Epithelial cell of proximal tubule (primary cell): ENCODE measurements at places on chromosomes 11 and 22.

- DNase-seq, result no peak
Measured at GRCh38 chr22:28450109-28450508, 229.5 kb downstream of the TTC28 start.

GRCh38 chr11:114194702-114195101 is 101.5 kb upstream of the NNMT start:
- no peak for DNase-seq

DNA sequence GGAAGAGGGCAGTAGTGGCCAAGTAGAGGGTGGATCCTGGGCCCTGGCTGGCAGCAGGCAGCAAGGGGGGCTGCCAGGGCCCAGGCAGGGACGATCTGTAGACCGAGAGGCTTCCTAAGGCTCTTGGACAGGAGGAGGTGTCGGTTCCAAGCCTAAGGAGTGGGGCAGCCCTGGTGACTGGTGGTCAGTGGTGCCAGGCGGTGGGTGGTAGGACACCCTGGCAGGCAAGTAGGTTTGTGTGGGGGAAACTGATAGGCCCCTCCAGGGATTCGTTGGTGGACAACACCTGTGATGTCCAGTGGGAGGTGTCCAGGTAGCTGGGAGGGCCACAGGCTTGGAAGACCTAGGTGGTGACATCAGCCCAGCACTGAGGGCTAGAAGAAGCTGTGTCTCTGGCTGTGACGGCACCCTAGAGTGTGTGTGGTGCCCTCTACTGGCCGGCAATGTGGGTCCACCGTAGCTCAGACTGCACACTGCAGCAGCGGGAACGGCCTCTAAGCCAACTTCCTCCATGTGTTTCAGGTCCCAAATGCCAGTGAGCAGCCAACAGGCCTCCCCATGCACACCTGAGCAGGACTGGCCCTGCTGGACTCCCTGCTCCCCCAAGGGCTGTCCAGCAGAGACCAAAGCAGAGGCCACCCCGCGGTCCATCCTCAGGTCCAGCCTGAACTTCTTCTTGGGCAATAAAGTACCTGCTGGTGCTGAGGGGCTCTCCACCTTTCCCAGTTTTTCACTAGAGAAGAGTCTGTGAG is 9.4 kb upstream of the SAMM50 start:
- DNase-seq, result no peak

DNA sequence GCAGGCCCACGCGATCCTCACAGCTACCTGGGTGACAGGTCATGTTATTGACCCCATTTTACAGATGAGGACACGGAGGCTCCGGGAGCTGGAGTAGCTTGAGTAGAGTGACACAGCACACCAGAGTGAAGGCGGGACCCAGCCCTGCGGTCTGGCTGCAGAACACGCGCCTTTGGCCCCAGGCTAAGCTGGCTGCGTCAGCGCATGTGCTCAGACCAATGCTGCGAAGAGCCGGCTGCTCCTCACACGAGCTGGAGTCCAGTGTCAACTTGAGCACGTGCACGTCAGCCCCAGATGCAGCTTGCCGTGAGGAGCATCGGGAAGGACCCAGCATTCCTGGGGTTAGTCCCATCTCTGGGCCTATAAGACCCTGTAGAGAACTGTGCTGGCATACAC is 49.9 kb downstream of the SCUBE1 start:
- DNase-seq, result no peak

DNA sequence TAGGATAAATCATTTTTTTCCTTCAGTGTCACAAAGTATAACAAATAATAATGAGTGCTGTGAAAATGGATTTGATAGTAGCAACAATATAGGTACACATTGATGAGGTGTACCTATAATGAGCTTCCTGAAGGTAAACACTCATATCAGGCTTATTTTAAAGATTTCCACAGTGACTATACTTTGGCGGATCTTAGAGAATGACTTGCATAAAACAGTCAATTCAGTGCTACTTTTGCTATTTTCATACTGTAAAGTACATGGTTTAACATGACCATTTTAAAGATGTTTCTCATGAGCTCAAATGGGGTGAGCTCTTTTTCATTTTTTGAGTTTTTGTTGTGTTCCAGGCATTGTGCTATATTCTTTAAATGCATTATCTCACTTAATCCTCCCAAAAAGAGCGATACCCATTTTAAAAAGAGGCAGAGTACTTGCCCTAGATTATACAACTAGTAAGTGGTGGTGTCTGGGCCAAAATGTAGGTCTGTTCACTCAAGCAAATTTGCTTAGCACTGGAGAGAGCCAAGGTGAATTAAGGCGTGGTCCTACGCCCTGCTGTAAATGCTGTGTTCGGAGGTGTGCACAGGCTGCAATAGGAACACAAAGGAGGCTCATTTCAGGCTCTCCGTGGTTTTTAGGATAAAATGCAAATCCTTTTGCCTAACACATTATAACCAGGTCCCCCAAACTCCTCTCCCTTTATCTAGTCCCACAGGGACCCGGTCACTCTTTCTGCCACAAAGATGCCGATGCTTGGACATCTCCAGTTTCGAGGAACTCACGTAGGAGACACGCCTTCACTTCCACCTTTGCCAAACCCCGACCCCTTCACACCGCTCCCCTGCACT is 617 bp upstream of the ALKBH3 start:
- DNase-seq, result no peak

- no peak for DNase-seq
Measured at GRCh38 chr11:45193695-45194094, 47.3 kb downstream of the PRDM11 start.

DNA sequence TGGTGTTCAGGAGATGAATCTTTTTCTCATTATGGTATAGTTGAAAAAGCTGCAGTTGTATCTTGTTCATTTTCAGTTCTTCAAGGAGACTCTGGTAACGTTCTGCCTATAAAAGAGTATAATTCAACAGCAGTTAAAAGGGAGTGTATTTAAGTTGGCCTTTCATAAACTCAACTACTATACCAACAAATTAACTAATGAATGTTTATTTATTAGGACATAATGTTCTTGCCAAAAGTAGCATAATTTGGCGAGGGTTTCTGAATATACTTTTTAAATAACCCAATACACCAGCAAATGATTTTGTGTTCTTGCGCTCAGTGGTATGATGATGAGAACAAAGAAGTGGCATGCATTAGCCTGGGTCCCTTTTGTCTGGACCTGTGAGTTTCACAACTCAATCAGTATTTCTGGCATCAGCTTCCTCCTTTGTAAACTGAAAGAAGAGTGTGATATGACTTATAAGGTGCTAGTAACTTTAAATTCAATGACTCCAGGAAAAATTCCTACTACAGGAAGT is 10.9 kb downstream of the SMC1B start:
- no peak for DNase-seq

DNA sequence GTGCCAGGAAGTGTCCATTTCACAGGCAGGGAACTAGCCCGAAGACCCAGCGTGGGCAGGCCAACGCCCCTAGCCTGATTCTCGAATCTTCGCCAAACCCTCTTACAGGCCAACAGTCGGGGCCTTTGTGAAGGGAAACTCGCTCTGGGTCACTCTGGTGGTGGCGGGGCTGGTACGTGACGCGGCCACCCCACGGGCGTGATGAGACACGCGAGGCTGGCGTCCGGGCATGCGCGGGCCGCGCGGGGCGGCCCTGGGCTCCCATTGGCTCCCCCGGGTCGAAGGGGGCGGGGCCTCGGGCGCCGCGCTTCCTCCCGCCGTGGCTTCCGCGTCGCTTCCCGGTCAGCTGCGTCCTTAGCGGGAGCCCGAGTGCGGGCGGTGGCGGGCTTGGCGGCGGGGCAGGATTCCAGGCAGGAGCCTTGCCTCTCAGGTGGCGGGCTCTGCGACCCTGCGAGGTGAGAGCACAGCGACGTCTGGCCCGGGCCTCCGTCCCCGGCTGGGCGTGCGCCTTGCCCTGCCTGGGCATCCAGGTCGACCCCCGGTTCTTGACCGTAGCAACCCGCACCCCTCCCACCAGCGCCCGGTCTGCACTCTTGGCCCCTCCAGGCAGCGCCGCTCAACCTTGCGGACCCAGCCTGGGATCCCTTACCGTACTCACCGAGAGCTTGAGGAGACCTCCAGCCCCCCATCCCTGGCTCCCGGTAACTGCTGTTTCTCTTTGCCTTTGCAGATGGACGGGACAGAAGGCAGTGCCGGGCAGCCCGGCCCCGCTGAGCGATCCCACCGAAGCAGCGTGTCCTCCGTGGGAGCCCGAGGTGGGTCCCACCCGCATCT is at the start of gene FRMD8:
FRMD8 (plus strand) TSS at position 331 of the 834 bp plus-strand sequence; CDS start at position 731, 400 bp downstream.
- no peak for DNase-seq

- no peak for DNase-seq
Measured at GRCh38 chr22:35631597-35631996, 14.5 kb upstream of the MB start.

DNA sequence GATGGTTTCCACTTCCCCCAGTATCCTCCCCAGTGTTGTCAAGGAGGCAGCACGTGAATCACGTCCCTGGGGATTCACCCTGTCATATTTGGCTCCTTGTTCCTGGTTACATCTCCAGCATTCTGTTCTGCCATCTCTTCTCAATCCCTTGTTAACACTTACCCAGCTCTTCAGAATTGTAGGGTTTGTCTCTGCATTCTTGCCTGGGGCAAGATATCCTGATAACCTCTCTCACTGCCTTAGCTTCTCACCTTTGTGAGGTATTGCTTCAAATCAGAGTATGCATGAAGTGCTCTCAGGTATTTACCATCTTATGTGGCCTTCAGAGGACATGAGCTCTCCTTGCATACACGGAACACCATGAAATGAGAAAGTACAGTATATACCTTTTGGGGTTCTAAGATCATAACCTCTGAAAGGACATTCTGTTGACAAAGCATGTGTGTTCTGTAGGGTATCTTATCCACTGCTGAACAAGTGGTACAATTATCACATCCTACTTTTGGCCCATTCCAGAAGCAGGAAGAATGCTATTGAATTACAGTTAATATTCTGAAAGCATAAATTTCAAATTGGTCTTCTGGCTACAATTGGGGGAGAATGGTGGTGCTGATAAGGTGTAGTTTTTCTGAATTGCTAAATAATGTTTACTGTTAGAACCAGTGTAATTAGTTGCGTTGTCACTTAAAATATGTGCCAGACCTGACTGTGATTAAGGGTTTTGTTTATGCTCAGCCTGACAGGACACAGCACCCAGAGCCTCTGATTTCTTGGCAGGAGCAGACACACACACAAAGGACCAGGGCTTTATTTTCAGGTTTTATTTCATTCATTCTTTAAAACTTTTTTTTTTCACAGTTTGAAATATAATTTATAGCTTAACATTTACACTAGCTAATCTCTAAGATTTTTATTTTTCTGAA is 32.7 kb downstream of the VSTM5 start:
- DNase-seq, result no peak

GRCh38 chr11:1573077-1573902 is 1.2 kb upstream of the DUSP8 start:
- no peak for DNase-seq

DNA sequence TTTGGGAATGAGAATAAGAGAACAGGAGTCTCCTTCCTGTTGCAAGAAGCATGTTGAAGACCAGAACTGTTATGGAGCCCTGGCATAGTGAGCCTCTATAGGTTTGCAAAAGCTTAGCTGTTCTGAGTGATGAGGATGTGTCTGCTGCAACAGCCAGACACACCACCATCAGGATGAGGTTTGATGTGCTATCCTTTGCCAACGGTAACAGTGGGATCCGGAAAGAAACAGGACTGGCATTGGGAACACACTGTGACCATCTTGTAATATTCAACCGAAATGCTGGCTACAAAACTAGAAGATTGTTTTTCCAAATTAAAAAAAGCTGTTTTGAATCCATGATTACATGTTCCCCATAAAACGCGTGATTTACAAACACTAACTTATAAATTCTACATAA is 117.0 kb downstream of the ME3 start:
- no peak for DNase-seq

GRCh38 chr22:33451866-33452469 is 393.8 kb upstream of the SYN3 start:
- DNase-seq, result no peak

- DNase-seq, result peak; percentile 90
Measured at GRCh38 chr11:96168623-96169022, 174.4 kb downstream of the MAML2 start.

- DNase-seq, result no peak
Measured at GRCh38 chr11:118957549-118957948, 1.5 kb downstream of the UPK2 start.

- no peak for DNase-seq
Measured at GRCh38 chr22:49829044-49829853, 1.6 kb upstream of the BRD1 start.

GRCh38 chr11:71140206-71140919 is 112.0 kb downstream of the SHANK2 start:
- no peak for DNase-seq

GRCh38 chr22:37920126-37920525 is 14.0 kb downstream of the MICALL1 start:
- no peak for DNase-seq

GRCh38 chr11:6307876-6308275 is 12.4 kb downstream of the CAVIN3 start:
- DNase-seq, result no peak

DNA sequence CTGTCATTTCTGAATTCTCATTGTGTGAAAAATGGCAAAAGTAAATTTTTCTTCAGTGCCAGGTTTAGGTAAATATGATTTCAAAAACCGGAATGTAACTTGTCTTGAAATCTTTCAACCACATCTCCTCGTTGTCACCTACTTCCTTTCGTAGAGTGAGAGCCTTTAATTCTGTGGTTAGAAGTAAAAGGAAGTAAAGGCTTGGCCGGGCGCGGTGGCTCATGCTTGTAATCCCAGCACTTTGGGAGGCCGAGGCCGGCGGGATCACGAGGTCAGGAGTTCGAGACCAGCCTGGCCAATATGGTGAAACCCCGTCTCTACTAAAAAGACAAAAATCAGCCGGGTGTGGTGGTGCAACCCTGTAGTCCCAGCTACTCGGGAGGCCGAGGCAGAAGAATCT is 29.8 kb downstream of the SGSM3 start:
- DNase-seq, result no peak

DNA sequence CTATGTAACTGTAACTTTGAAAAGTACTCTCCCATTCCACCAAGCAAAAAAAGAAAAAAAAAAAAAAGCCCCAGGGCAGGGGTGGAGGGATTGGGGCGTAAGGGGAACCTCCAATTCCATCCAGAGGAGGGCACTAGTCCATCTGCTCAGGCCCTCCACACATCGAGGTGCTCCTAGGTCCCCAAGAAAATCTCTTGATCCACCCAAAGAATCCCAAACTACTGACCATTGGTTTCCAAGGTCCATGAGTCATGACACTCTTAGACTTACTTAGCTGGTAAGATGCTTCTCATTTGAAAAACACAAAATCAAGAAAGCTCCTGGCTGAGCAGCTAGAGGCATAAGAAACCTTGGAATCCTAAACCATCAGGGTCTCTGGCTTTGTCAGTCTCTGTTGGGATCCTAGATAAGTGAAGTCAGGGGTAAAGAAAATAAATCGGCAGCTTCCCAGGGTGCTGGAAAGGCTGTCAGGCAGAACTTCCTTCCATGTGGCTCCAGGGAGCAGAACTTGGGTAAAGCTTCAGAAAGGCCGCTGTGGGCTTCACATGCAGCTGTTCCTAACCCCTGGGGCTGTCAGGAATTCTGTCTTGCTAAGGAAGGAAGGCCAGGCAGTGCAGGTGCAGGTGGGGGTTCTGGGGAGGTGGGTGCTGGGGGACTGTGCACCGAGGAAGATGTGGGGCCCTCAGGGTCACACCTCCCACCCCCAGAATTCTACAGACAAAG is 49.4 kb upstream of the ADA2 start:
- DNase-seq, result no peak
